ENCODE measurements at places on chromosomes 1 and 21.

GRCh38 chr1:2072109-2072806 is 22.0 kb downstream of the PRKCZ start:
- no peak for DNase-seq

DNA sequence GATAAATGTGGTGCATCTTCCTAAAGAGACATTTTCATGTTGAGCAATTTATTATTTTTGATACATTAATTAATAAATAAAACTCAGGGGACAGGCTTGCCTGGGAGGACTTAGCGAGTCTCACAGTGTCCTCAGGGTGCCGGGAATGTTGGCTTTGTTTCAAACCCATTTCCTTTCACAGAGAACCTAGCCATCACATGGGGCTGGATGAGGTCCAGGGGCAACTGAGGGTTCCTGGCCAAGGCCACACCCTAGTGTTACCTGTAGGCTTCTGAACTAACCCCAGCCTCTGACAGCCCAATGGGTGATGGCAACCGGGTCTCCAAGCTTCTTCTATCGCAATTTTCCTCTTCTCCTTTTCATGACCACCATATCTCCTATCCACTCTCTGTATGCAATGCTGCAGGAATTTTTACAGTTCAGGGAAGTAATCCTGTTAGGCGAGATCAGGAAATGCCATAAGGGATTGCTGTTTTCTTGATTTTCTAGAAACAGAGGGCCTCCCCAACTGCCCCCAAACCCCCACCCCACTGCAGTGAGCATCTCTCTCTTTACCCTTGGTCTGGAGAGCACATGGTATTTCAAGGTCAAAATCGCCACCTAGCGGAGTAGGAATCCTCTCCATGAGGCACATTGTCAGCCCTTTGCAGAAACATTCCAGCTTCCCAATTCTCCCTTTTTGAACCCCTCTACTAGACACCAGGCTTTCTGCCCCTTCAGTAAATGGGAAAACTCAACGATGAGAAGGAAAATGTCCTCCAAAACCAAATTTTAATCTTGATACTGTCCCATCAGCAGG is 22.1 kb upstream of the SMYD3 start:
- no peak for DNase-seq

- DNase-seq, result no peak
These were observed 90.9 kb downstream of the TMEM200B start for GRCh38 chr1:29032841-29033240.

- DNase-seq, result no peak
These were observed 1518.0 kb downstream of the NCAM2 start for GRCh38 chr21:22516230-22516629.

- DNase-seq, result no peak
These were observed 48.4 kb downstream of the SLAMF6 start for GRCh38 chr1:160474392-160475242.

DNA sequence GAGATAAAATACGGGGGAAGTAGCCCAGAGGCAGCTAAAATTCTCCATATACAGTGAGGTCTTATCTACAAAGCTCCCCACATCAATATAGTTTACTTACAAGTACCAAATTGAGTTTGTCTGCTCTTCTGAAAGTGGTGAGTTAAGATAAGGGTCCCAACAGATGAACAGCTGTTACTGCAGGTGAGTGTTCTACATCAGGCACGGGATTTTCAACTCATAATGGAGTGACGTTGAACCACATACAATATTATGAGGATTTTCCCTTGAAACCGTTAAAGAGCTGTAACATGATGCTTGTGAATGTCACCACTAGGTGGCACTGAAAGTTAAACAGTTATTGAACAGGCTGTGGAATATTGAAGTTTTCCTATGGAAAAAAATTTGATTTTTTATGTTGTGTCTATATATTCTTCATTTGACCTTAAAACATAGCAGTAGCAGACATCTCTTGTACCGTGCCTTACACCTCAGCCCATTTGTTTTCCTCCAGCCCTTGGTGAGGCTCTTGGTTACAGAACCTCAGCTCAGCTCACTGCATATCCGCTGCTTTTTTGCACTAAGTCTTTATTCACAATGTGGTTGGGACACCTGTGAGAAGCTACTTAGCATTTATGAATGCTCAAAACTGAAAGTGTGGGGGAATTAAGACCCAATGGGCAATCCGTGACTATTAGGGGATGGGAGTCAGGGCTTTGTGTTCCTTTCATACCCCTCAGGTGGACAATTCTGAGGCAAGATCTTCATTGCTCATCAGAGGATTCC is 23.2 kb downstream of the CD1D start:
- DNase-seq, result no peak

DNA sequence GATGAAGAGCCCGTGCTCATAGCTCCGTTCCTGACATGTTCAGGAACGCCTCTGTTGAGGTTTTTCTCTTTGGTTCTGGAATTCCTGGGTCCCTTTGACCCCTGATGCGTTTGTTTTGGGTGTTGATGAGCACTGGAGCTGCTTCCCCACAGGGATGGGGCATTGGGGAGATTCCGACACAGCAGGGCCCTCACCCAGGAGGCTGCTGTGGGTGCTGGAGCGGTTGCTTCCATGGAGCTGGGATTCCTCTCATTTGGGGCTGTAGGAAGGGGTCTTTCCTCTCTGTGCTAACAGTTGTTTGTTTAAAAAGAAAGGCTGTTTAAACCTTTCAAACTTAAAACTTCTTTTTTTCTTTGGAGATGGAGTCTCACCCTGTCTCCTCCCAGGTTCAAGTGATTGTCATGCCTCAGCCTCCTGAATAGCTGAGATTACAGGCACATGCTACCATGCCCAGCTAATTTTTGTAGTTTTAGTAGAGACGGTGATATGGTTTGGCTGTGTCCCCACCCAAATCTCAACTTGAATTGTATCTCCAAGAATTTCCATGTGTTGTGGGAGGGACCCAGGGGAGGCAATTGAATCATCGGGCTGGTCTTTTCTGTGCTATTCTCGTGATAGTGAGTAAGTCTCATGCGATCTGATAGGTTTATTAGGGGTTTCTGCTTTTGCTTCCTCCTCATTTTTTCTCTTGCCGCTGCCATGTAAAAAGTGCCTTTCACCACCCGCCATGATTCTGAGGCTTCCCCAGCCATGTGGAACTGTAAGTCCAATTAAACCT is 48.9 kb downstream of the SKI start:
- no peak for DNase-seq

GRCh38 chr1:40897513-40897912 is 35.4 kb upstream of the CITED4 start:
- DNase-seq, result no peak

- no peak for DNase-seq
These were observed 972 bp upstream of the ENTREP3 start for GRCh38 chr1:155256058-155256852.

- DNase-seq, result no peak
These were observed 33.3 kb upstream of the SUCO start for GRCh38 chr1:172499636-172500141.

GRCh38 chr21:33985117-33986050 is 69.8 kb upstream of the ATP5PO start:
- no peak for DNase-seq

DNA sequence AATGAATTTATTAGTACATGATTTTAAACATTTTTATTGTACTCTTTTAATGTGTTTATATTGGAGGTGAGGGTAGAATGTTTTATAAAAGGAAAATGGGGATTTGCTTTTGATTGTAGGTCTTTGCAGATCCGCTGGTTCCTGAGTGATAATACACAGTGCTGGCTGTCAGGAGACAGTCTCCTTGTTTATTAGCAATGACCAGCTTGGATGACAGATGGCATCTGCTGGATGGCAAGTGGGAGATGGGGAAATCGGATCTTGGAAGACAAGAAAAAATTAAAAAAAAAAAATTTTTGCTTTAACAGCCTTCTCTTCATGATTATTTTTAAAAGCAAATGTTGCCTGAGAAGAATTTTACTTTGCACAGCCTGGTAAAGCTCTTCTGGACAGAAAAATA is 4.4 kb upstream of the PHTF1 start:
- DNase-seq, result no peak

DNA sequence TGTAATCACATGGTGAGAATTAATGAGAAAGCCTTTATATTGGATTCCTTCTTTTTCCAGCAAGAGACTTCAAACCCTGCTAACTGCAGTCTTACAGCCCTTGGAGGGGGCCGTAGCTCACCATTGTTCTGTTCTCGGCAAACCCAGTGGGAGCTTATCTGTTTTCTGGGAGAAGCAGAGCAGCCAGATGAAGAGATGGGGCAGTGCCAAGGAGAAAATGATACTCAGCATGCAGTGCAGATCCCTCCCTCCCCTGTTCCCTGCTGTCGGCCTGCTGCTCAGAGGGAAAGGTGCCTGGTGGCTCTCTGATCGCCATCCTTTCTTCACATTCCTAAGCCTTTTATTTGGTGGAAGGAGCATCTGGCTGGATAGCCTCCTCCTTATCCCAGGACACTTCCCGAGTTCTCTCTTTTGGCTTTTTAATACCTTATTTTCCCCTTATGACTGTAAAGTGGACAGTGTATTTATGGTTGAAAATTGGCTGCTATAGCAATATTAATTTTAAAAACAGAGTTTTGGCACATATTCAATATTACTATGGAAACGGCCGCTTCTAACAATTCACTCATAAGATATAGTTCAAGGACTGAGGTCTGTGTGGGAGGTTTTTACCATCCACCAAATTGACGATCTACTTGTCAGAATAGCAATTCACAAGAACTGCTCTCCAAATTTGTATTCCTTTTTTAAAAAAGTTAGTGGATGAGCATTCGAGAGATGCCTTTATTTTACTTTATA is 203.4 kb downstream of the CRB1 start:
- no peak for DNase-seq

- no peak for DNase-seq
These were observed 110.1 kb downstream of the ZBTB18 start for GRCh38 chr1:244161236-244161510.

DNA sequence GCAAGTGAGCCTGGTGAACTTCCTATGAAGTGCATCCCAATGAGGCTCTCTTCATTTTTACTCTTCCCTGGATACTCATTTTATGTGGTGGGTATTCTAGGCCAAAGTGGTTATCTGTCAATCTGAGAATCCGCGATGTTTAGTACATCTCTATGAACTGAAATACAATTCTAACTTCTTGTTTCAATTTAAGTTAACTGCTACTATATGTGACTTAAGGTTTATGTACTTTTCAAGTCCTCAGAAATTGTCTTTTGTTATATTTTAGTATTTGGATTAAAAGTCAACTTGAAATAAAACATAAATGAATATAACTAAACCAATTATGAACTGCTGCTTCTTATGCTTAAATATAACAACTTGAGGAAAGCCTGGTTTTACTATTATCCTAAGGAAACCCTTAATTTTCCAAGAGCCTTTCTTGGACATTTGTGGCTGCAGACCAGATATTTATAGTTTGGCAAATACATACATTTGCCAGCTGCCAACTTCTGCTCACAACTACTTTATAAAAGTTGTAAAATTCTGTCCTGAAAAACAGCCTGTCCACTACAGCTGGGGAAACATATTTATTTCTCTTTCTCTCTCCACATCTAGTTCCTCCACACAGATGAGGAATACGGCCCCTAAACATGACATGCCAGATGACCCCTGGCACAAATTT is 60.4 kb downstream of the ENAH start:
- no peak for DNase-seq

DNA sequence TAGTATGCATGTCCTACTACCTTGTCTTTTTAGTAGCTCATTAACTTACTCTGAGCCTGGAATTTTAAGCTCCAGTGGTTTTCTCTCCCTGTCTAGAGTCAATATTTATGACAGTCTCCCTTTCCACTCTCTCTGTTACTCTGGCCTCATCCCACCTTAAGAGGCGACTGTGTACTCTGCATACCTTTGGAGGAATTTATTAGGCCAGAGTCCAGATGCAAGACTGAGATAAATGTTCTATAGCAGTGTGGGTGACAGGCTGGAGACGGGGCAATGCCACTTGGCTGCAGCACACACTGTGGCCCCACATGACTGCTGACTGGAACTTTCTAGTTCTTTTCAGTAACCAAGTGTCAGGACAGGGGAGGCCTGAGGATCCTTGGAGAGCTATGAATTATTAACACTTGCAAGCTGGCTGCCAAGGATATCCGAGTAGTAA is 4.1 kb upstream of the PDZK1 start:
- DNase-seq, result no peak

DNA sequence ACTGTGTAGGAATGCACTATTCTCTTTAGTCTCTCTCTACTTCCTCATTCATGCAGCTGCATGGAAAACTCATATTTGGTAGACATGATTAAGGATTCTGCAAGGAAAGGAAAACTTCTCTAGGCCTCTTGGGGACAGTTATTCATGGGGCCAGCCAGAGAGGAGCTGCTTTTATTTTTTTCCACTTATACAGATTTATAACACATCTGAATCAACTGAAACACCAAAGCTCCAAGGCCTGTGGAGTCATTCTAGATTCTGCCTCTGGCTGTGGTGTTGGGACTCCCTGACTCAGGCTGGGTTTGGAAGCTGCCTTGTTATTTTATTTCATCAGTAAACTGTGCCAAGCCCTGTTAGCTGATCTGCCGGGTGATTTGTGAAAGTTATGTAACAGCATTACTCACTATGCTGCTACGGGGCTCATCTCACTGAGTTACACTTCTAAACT is 83.9 kb upstream of the EDEM3 start:
- peak; percentile 62 for DNase-seq

DNA sequence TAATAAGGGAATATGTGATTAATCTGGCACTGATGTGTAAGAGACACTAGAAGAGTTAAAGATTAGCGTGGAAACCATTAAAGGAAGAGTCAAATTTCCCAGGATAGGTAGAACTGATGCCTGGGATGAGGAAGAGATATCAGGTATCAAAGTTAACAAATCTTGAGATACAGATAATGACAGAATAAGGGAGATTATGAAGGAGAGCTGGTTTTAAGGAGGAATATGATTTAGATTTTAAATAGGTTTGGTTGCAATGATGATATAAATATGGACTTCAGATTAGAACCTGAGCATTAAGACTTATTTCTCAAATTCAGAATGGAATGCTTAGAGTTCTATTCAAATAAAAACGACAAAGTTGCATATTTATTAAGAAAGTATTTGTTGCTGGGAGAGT is 26.2 kb downstream of the MAGI3 start:
- DNase-seq, result no peak

GRCh38 chr21:34782506-34783360 is 113.9 kb downstream of the CLIC6 start:
- no peak for DNase-seq

DNA sequence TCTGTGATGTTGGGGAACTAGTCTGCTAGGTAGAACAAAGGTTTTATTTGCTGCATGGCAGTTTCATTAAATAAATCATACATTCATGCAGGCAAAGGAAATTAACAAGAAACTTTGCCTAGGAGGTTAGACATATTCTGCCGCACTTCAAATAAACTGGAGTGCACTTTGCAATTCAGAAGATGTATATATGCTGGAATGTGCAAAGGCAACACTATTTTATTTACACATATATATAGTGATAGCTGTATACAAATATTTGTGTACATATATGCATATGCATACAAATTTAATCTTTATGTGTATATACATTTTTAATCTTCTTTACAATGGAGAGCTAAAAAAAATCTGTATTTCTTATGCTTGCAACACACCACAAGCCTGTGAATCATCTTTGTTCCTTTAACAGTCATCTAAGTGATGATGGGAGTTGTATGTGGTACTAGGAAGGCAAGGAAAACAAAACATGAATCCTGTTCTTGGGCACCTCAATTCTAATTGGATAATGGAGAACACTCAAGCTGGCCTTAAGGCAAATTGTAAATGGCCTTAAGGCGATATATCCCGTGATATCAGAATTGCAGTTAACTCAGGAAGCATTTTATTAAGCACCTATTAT is 605.8 kb upstream of the CAMK1G start:
- DNase-seq, result no peak

- DNase-seq, result no peak
These were observed 6.7 kb downstream of the CLCNKB start for GRCh38 chr1:16050328-16050727.
